Activated CD8-positive, alpha-beta memory T cell treated with anti-CD3 and anti-CD28 coated beads, Interleukin-2, amount 10 ng/mL, durations not matched to agents 7 days and 5 days (primary cell): ENCODE measurements at places on chromosomes 6 and 20.

DNA sequence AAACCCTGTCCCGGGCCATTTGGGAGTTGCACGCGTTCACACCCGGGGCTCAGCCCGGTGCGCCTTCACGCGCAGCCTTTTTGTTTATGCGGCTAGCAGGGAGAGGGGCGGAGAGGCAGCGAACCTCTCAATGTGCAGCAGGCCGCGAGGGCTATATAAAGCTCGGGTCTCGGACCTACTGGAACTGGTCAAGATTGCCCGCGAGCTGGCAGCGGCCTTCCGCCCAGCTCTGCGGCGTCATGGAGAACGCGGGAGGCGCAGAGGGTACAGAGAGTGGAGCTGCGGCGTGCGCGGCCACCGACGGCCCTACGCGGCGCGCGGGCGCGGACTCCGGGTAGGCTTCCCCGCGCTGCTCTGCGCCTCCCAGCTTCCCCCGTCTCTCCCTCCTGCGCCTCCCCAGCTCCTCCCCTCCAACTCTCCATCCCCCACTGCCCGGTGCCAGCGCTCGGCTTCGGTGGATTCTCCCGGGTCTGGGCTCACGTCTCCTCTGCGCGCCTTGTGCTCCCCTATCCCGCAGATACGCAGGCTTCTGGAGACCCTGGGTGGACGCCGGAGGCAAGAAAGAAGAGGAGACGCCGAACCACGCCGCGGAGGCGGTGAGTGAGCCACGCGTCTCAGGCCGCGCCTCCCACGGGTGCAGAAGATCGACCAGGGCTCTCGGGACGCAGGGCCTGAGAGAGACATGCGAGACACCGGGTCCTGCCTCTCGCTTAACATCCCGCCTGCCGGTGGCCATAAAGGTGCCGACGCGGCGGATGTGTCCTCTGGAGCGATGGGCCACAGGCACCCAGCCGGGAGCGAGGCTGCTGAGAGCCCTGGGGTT lies at the start of gene RIPPLY2:
TSS of gene RIPPLY2 (plus strand) at position 183 of the 823 bp plus-strand sequence. CDS start at position 240, 57 bp downstream.
- DNase-seq, result no peak

- no peak for DNase-seq
These were observed 30.4 kb upstream of the MROH8 start for GRCh38 chr20:37209661-37210314.

DNA sequence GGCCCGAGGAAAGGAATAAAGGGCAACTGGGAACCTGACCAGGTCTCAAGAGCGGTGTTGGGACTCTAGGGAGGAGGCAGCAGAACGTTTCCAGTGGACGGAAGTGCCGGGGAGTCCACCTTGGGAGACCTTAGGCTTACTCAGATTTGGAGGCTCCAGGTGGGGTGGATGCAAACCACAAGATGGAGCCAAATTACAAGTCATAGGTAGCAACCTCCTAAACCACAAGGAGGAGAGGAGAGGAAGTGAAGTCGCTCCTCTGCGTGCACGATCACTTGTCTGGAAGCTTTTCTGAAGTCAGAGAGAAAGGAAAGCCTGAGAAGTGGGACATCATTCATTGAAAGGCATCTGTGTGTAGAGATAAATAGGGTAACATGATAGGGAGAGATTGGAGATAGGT lies 9.3 kb downstream of the HLA-DOA start:
- peak; percentile 64 for DNase-seq

DNA sequence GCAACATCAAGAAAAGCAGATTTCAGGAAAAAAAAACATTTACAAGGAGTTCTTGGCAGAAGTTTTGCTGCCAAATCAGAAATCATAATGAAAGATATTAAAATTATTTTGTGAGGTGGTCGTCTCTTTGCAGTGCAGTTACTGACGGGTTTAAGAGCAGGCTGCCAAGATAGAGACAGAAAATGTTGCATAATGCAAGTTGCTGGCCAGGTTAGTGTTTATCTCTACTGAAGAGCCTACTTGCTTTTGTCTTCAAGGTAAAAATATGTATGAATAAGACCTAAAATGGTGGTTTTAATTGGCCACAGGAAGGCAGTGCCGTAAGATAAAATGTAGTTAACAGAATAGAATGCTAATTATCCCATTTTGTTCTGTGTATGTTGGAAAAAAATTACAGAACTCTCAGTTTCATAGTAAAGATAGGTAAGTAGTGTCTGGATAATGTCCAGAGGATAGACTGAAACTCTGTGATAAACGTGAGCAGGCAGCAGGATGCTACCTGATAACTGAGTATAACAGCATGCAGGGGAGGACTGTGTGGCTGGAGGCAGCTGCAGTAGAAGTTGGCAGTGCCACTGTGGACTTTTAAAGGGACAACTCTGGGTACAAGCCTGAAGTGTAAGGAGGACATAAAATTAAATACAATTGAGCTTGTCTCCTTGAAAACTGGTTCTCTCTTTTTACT lies 13.9 kb downstream of the FOXO3 start:
- no peak for DNase-seq

- no peak for DNase-seq
These were observed 460.5 kb upstream of the ARID1B start for GRCh38 chr6:156316583-156317125.

- no peak for DNase-seq
These were observed 9.3 kb upstream of the ARID1B start for GRCh38 chr6:156767603-156768467.

DNA sequence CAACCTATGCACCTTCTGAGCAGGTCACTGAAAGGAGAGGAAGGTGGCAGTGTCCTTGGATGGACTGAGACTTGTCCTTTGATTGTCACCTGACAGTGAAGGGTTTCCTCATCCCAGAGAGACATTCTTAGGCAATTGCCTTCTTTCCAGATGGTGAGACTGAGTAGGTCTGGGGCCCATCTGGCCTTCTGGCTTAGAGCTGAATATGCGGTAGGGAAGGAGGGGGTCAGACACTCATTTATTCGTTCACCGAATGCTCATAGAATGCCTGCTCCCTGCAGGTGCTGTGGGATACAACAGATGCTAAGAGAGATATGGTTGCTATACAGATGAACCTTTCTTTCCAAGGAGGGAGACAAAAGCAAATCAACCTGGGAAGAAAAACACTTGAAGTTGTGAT lies 76.8 kb downstream of the BMP6 start:
- no peak for DNase-seq

DNA sequence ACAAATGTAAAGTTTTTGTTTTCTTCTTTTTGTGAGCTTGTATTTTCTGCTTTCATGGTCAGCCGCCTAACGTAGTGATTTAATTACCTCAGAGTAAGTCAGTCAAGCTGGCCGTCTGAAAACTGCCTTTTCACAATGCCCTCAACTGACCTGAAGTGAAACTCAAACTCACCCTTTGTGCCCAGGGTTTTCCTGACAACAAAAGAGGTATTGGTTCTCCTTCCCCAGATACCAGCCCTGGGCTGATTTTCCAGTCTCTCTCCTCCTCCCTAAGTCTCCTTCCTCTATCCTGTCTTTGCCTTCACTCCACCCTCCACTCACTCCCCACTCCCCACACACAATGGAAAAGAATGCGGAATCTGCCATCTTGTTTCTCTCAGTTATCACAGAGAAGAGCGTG lies 184.5 kb upstream of the HEY2 start:
- DNase-seq, result no peak

- no peak for DNase-seq
These were observed 217.9 kb upstream of the SPTLC3 start for GRCh38 chr20:12790859-12791258.

GRCh38 chr20:3890398-3890751 lies 1.2 kb downstream of the PANK2 start:
- no peak for DNase-seq

- DNase-seq, result no peak
These were observed 329 bp upstream of the GPR6 start for GRCh38 chr6:109977791-109978173.

DNA sequence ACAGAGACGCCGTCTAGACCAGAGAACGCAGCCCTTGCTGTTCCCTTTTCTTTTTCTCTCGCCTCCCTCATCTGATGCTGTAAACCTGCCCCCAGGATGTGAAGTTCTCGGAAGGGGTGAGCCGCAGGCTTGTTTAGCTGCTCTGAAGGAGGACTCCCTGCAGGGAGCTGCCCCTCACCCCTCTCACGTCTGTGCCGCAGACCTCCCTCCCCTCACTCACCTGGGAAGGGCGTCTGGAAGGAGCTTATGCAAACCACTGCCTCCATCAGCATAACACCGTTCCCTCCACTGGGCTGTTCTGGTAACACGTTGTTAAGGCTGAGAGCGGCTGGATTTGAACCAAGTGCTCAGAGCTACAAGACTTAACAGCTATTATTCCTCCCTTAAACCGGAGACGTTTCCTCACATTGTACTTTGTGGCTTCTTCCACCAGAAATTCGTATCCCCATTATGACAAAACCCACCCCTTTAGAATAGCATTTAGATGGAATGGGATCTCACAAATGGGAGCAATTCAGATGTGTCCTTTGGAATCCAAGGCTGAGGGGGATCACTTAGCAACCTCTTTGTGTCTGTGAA lies 99.8 kb downstream of the SMOC2 start:
- no peak for DNase-seq

GRCh38 chr6:51953246-51953645 lies 134.2 kb downstream of the PKHD1 start:
- DNase-seq, result no peak

DNA sequence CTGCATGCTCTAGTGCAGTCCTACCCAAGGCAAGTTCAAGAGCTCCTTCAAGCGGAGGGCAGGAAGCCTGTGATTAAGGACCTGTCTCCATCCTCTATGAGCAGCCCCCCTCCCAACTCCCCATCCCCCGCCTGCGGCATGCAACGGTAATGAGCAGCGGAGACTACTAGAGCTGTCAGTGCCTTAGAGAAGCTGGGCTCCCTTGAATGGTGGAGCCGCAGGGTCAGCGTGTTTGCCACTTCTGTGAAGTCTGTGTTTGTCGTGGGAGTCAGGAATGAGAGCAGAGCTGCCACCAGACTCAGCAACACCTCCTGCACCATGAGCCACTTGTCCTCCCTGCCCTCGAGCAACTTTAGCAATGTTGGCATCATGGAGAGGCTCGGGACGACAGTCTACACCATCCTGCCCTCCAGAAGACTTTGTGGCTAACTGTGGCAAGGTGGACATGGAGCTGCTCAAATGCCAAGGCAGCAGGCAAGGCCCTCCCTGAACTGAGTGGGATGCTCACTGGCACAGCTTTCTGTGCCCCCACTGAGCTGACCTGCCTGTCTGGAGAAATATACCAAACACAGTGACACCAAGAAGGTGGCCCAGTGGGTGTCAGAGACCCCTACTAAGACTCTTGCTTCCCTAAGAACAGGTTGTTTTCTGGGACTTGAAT lies 23.8 kb upstream of the SYNDIG1 start:
- no peak for DNase-seq

- DNase-seq, result no peak
These were observed 531 bp upstream of the CCN2 start for GRCh38 chr6:131951576-131952230.

GRCh38 chr6:35451354-35452182 lies 570 bp upstream of the FANCE start:
- no peak for DNase-seq

- DNase-seq, result no peak
These were observed 4.9 kb downstream of the ASCC3 start for GRCh38 chr6:100876251-100876650.

GRCh38 chr6:32638532-32639219 lies 1.5 kb downstream of the HLA-DQA1 start:
- DNase-seq, result no peak

DNA sequence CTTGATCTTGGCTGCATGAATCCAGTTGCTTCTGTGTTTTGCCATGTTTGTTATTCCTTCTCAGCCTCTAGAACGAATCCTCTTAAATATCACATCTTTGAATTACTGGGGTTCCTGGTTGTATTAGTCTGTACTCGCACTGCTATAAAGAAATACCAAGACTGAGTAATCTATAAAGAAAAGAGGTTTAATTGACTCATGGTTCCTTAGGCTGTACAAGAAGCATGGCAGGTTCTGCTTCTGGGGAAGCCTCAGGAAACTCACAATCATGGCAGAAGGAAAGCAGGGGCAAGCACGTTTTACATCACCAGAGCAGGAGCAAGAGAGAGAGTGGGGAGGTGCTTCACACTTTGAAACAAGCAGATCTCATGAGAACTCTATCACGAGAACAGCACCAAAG lies 18.0 kb upstream of the BFSP1 start:
- DNase-seq, result no peak
